PC-9 (cell line): ENCODE measurements at places on chromosomes 6 and 20. TPM values are rescaled to one million over a fixed set of nuclear protein-coding genes. Genes with fewer than 3 reads are reported as not detected.

The CLIC5 gene
- 2.0 and 2.1 TPM in 2 replicates for total RNA-seq

The MMUT gene
- 14.4 and 17.5 TPM in 2 replicates for total RNA-seq

The PRR18 gene
- not detected in 2 replicates for total RNA-seq

The VWA7 gene
- 6.0 and 9.6 TPM in 2 replicates for total RNA-seq

The PNPLA1 gene
- 0.17 TPM in 1 of 2 replicates, not detected in the other for total RNA-seq

The PAK5 gene
- total RNA-seq: not detected in 2 replicates
